ENCODE measurements at places on chromosomes 1 and 21.

DNA sequence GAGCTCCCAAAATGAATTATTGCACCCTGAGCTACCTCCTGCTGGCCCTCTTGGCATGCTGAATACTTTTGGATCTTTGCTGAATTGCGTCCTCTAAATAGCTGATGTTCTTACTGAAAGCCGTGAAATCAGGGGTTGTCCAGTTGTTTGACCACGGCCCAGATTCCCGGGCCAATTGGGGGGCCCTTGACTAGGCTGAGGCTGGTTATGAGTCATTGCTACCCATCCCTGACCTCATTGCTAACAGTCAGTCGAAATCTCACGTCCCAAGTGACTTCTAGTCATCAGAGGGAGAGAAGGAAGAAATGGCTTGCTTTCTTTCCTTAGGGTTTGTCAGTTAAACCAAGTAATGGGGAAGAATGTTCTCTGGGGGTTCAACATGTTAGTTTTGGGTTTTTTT lies 37.4 kb downstream of the SMYD2 start:
- no peak for DNase-seq

- no peak for DNase-seq
Measured at GRCh38 chr1:20322825-20323612, 32.3 kb downstream of the VWA5B1 start.

GRCh38 chr1:7149080-7149838 lies 364.0 kb downstream of the CAMTA1 start:
- no peak for DNase-seq

- no peak for DNase-seq
Measured at GRCh38 chr1:99306644-99307043, 42.4 kb downstream of the PLPPR4 start.

- no peak for DNase-seq
Measured at GRCh38 chr1:213987927-213988506, at the start of gene PROX1. Gene PROX1, plus strand, starts transcription at chr1:213987973. Its CDS starts 8,563 bp downstream, at chr1:213996536.

Measured in CMK (cell line).